ENCODE measurements at places on chromosomes 7 and 10.

- DNase-seq, result no peak
Measured at GRCh38 chr10:72418679-72419078, 64.0 kb upstream of the DNAJB12 start.

GRCh38 chr7:73504920-73505319 is 17.2 kb downstream of the BAZ1B start:
- no peak for DNase-seq

DNA sequence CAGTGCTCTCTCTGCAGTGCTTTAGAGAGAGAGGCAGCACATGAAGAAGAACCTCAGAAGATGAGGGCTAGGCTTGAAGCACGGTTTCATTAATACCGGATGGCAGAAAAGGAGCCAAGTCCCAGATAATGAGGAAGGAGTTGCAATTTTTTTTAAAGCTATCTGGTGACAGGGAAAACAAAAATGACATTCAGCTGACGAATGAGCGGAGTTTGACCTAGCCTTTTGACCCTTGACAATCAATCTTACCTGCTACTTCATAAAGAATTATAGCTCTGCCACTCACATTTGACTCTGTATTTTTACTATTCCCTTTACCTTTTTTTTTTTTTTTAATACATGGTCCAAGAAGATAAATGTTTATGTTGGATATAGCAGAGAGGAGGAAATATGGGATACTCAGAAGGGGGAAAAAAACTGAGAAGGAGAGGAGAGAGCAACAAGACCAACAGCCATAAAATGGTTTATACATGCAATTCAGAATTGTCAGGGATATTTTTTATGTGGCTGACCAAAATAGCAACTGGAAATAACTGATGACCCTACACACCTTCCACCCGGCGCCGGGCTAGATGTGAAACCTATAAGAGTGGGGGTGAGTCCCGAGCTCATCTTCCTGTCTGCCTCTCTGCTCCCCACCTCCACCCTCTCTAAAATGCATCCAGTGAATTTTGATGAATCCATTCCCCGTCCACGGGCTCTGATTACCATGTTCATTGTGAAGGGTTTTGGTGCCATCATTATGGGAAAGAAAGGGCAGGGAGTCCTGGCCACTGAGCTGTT is 274.4 kb upstream of the YAE1 start:
- DNase-seq, result no peak

DNA sequence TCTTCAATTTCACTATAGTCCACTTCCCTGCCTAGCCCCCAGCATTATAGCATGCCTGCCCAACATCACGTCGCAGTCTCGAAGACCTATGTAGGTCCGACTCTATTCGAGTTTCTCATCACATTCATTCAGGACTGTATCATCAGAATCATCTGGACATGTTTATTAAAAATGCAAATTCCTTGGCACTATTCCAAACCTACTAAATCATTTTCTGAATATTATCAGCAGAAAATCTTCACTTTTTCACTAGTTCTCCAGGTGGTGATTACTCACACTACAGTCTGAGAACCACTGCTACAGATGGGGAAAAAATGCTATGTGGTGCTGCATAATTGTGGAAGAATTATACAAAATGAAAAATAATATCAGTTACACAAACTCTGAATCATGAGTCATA is 29.3 kb upstream of the ETV1 start:
- no peak for DNase-seq

GRCh38 chr10:58641095-58641531 is 128.4 kb downstream of the BICC1 start:
- DNase-seq, result no peak

DNA sequence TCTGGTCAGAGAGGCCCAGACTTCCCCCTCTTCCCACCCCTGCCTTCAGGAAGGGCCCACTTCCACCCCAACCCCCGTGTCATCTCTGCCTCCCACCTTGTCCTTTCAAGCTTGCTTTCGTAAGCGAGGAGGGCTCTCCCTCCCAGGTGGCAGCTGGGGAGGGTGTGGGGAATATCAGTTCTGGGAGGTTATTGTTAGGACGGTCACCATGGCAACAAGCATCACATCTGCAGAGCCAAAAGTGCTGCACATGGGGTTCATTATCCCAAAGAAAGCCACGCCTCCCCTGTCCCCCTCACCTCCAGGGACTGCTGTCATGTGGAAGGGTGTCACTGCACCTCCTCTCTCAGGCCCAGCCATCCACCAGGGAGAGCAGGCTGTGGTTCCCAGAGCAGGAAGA is 2.6 kb upstream of the CAMK2B start:
- no peak for DNase-seq

DNA sequence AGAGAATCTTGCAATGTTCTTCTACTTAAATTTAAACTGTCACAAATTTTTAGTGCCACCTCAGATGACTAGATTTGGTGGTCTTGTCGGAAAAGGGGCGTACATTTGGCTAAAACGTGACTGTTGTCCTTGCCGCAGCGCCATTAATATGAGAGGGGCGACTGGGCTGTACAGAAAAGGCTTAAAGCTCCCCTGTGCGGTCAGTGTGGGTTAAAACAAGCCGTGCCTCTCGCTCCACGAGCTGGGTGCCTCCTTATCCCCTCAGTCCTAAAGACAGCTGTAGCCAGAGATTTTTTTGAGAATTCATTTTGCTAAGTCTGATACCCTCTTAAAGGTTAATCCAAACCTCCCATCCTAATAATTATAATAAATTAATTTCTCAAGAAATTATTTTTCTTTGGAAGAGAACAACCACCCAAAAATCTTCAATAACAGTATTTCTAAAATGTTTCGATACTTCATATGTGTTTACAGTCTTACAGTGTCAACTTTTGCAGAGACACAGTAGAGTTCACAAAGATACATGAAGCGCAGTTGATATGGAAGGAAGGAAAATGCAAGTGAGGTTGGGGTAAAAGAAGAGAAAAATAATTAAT is 68.6 kb downstream of the C7orf25 start:
- DNase-seq, result no peak

DNA sequence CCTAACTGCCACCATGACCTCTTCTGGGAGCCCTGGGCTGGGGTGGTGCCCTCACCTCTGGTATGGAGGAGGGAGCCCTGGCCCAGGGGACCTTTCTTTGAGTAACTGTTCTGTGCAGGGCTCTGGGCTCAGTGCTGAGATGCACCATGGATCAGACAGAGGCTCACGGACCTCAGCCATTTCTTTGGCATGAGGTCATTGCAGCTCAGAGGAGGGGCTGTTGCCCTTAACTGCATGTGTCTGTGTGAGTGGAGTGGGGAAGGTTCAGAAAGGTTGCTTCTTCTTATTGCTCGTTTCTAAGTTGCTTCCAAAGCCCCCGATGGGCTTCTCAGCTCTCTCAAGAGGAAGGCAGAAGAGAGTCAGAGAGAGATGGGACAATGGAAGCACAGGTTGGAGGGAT is 233.9 kb downstream of the RPS24 start:
- DNase-seq, result no peak

DNA sequence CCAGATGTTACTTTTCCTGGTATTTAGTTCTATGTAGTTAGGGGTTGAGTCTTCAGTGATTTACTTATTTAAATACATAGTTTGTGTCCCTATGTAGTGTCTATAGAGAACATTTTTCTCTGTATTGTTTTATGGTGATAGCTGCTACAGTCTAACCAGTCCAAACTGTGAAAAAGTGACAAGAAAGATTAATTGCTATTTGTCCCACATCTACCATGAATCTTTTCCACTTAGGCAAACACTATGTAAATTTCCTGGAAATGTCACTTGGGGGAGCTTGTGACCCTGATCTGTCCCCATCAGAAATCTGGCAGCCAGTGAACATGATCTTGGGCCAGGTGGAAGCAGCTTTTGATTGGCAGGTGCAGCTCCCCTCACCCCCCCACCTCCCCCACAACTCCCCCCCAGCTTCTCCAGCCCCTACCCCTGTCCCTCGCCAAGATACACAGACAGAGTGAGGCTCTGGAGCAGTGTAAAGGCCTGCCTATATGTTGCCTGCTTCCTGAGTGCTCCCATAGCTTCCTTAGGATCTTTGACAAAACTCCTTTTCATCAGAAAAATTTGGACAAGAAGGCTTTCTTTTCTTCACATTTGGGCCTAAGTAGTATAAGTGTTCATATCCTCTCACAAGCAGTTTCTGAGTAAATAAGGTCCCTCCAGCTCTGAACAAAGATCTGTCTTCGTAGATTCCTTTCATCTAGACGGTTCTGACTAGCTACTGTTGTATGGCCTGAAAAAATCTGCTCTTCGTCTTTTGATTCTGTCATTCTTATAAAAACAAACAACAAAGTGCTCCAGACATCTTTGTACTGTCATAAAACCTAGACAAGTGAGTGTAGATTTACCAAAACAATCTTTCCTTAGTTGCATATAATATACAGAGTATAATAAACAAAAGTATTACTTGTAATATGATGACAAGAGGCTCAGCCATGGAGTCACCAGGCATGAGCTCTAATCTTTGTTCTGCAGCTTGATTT is 31.5 kb upstream of the SLC13A1 start:
- DNase-seq, result no peak

GRCh38 chr7:150983893-150984368 is 5.8 kb upstream of the KCNH2 start:
- peak; percentile 27 for DNase-seq

DNA sequence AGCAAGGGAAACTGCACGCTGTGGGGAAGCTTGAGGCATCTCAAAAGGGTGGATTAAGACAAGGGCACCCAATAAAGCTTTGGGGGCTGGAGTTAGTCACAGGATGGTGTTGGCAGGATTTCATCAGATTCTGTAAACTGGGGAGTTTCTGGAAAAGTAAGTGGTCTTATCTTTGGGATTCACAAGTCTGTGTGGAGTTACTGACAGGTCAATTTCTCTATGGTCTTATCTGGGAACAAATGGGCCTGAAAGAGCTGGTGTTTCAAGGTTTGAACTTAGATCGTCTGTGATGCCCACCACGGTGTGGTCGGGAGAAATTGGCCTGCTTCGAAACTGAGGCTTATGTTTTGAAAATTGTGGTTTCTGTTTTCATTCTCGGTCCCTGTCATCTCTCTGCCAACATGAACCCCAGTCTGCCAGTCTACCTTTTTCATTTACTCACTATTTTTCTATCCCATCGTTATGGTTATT is 23.8 kb upstream of the AOAH start:
- no peak for DNase-seq

DNA sequence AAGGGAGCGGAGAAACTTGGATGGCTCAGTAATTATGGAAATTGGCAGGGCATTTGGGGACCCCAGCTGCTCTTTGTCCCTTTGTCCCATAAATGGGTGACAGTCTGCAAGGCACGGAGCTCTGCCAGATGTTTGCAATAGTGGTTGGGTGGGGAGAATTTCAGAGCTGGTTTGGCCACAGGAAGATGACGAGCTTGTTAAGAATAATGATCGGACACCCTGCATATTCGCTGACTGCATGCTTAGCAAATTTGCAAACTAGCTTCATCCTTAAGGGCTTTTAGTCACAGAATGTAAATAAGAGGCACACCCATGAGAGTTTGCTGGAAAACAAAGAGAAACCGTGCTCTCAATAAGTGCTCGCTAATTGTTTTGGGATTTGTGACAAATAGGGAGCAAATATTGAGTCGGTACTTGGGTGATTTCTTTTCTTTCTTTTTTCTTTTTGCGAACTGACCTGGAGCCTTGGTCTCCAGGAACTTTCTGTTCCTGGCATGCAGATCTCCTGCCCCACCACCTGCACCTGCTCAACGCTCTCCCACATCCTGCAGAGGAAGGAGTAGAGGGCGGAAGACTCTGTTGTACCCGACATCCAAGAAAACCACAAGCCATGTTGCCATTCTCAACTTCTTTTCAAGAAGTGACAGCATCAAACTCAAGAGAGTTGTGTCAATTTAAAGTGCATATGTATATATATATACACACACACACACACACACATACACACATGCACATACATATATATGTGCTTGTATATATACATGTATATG is 238.9 kb downstream of the CAMK1D start:
- no peak for DNase-seq

GRCh38 chr10:71537125-71537524 is 140.4 kb downstream of the CDH23 start:
- no peak for DNase-seq

DNA sequence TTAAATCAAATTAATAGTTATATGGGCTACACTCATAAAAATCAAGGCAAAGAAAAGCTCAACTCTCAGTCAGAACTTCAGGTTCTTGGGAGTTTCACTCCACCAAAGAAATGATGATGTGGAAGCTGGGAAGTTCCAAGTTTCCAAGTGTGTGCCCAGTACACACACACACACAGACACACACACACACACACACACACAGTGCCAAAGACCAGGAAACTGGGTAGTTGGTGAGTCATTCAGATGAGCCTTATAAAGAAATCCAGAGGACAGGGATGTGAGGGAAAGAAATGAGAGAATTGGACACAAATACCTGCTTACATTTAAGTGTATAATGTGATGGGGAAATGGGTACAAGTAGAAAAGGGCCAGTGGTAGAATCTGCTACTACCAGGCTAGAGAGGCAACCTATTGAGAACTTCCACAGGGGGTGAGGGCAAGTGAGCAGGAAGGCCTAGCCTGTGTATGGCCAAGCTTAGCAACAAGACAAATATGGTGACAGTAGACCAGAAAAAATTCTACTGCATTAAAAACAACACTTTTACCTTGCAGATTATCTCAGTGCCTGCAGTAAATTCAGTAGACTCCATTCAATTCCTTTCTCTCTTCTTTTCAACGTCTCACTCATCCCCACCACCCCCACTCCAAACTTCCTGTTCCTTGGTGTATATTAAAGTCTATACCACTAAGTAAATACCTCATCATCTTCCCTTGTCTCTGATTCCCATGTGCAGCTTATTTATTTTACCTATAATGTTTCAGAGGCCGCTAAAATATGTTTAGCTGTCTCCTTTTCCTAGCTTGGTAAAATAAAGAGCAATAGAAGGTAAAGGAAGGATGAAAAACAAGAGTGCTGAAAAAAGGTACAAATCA is 95.0 kb downstream of the CABCOCO1 start:
- DNase-seq, result no peak

GRCh38 chr7:18762189-18762588 is 266.6 kb downstream of the HDAC9 start:
- DNase-seq, result no peak

DNA sequence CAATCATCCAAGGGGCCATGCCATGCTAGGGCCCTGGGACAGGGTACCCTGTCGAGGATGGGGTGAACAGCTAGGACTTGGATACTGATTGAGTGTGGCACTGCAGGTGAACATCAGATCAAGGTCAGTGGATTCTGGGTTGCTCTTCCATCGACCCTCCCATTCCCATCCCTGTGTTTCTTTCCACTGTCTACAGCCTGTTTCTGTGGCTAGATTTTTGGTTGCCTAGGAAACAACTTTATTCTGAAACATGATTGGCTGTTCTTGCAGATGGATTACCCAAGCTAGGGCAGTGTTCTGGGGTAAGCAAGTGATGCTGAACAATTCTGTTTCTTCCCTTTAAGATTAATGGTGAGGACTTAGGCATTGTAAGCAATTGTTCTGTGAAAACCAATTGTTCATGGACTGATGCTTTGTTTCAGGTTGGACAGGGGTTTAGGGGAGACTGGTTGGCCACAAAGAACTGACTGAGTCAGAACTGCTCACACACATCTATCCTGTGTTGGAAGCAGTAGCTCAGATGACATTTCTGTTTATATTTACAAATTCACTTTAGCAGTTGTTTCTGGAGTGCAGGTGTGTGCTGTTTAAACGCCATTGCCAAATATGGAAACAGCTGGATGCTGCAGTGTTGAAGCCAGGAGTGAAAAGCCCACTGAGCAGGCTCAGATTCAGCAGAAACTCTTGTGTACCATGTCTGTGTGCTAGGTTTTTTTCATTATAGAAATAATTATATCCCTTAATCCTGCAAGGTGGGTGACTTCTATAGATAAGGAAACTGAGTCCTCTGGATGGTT is 102.3 kb upstream of the BTBD16 start:
- DNase-seq, result no peak

- DNase-seq, result no peak
Measured at GRCh38 chr10:20976891-20977290, 79.8 kb upstream of the NEBL start.

- DNase-seq, result no peak
Measured at GRCh38 chr7:139658908-139659675, 118.7 kb downstream of the HIPK2 start.

Data from T follicular helper cell (primary cell).